Glomerular endothelial cell (primary cell): ENCODE measurements at places on chromosomes 6 and 20. TPM values are rescaled to one million over a fixed set of nuclear protein-coding genes. Genes with fewer than 3 reads are reported as not detected.
A peak's percentile ranks its signal among the peaks of the same experiment; 100 is the strongest.

- DNase-seq: no peak
Observed at GRCh38 chr6:118408863-118409262, 139.2 kb upstream of the PLN start.

DNA sequence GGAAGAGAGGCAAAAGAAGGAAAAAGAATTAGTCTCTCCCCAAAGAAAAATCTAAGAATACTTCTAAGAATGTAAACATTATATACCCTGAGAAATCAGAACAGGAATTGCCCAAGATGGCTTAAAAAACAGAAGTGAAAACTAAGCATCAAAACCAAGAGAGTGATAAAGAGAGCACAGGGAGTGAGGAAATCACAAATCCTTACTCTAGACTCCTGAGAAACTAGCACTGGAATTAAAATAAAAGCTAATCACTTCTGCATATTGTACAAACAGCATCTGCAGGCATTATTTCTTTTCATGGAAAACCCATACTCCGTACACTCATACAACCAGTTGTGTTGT lies 285.7 kb downstream of the BTBD9 start:
- DNase-seq: no peak

- DNase-seq: peak; percentile 74
Observed at GRCh38 chr20:47725248-47725973, 59.9 kb downstream of the SULF2 start.

- DNase-seq: no peak
Observed at GRCh38 chr20:62696989-62697388, 11.6 kb upstream of the NTSR1 start.

DNA sequence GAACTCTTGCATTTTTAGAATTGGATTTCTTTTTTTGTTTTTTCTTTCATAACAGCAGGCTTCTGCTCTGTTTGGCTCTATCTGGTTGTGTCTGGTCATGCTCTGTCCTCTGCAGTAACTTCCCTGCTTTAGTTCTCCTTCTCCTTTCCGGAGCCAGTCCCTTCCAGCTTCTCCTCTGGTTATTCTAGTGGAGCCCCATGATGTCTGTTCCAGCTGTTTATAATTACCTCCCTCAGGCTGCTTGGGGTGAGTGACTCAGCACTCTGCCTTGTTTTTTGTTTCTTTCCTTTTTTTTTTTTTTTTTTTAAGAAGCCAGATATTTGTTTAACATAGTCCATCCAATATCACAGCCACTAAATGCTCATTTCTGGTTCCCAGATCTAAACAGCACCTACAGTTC lies 409.6 kb downstream of the MAFB start:
- DNase-seq: no peak

DNA sequence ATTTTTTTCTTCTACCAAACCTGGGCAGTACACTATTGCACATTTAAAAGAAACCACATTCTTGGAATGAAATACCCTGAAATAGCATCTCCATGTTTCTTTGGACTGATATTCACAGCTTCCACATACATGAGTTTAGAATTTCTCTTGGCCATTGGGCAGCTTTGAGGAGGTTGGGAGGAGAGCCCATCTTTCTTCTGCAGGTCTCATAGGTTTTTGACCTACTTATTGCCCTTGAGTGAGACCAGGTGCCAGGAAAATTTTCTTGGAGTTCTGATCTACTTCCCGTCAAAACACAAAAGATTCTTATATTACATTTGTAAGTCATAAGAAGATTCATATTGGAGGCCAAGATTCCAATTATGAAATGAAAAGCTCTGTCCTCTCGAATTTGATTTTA lies 212.0 kb downstream of the IBTK start:
- no peak for DNase-seq

DNA sequence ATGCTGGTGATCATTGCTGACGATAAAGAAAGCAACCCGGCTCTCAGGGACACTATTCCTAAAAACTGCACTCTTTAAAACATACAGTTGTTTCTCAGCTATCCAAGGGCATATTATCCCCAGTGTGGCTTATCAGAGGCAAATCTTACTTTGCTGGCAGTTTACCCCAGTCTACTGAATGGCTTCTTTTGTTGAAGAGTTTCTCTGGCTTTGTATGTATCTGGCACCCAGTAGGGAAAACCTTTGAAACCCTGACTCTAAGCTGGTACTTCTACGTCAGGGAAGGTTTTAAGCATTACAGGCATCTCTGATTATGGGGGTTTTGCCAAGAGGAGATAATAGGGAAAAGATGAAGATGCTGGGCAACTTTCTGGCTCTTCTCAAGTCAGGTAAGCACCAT lies 637.6 kb upstream of the CHD6 start:
- DNase-seq: no peak

DNA sequence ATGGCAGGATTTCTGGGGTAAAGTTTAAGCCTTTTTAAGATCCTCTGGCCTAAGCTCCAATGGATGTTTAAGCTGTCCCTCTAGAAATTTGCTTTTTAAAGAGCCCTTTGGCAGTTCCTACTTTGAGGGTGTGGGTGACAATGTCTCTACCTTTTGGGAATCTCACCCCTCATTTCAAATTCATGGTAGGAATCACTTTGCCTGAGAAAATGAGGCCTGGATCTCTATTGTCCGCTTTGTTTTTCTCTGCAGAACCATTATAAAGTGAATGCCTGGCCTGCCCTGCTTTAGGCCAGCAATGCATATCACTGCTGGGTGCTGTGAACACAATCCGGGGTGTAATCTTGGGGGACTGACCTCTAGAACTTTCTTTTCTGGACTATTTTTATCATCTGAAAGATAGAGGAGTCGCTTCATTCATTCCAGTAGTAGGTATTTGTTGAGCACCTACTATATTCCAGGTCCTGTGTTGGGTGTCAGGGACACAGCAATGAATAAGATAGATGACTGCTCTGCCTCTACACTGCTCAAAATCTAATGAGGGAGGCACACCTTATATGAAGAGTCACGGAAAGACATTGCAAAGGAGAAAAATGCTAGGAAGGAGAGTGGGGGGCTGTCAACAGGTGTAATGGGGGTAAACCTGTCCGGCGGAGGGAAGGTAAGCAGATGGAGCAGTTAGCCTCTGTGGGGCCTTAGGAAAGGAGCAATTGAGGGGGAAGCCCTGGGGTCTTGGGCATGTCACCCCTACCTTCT lies 8.6 kb upstream of the COMMD7 start:
- DNase-seq: no peak

DNA sequence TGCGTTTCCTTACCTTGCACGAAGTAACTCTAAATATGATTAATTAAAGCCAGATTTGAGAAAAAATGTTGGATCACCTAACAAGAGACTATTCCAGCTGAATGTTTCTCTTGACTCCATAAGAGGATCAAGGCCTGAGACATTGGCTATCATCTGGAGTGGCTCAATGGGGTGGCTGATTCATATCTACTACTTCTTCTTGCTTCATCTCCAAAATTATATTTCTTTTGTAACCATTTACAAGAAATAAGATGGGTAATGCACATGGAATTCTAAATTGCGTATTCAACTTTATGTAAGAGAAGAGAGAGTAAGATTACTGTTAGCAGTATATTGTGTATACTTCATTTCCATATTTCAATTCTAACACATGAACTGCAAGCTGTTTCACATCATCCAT lies 819.0 kb upstream of the EYS start:
- no peak for DNase-seq

GRCh38 chr6:106227612-106228507 lies 97.7 kb downstream of the ATG5 start:
- no peak for DNase-seq

DNA sequence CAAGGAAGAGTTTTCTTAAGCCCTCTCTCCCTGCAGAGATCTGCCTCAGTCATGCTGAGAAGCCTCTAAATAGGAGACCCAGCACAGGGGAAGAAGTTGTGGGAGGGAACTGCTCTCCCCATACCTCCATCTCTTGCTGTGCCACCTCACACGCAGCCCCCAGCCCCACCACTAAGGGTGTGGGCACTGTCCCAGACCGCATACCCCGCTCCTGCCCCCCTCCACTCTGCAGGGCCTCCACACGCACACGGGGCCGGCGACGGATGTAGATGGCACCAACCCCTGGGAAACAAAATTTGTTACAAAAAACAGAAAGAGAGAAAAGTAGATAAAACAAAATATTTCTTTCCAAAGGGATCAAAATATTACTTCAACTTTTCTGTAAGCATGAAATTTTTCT lies 10.2 kb upstream of the CPNE1 start:
- DNase-seq: no peak

OOEP gene
- not detected in 2 replicates for total RNA-seq

MATN4 gene
- not detected in 2 replicates for total RNA-seq

FKBP1C gene
- total RNA-seq: 0.41 and 0.73 TPM in 2 replicates

MYT1 gene
- total RNA-seq: not detected in 2 replicates

SFTA2 gene
- total RNA-seq: not detected in 2 replicates

PACSIN1 gene
- total RNA-seq: not detected in 2 replicates

DNMT3B gene
- total RNA-seq: 2.8 and 5.8 TPM in 2 replicates

KIAA0408 gene
- 0.64 and 0.87 TPM in 2 replicates for total RNA-seq
